ENCODE measurements at places on chromosomes 12 and 14. TPM values are rescaled to one million over a fixed set of nuclear protein-coding genes. Genes with fewer than 3 reads are reported as not detected.

The AQP2 gene
- polyA plus RNA-seq, result 666 TPM

DNA sequence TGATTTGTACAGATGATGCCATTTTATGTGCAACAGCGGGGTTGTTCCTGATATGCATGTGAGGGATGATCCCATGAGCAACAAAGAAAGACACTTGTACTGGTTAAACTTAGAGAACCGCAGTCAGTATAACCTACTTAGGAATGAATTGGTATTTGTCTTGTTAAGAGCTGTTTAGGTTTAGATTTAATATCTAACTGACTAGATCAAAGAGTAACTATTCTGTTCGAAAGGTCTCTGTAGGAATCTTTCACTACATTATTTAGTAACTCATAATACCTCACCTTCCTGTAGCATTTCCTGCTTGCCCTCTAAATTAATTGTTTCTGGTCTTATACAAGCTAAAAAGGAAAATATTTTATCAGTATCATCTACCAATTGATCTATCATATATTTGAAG, 350.4 kb downstream of the TRHDE start:
- no peak for DNase-seq

DNA sequence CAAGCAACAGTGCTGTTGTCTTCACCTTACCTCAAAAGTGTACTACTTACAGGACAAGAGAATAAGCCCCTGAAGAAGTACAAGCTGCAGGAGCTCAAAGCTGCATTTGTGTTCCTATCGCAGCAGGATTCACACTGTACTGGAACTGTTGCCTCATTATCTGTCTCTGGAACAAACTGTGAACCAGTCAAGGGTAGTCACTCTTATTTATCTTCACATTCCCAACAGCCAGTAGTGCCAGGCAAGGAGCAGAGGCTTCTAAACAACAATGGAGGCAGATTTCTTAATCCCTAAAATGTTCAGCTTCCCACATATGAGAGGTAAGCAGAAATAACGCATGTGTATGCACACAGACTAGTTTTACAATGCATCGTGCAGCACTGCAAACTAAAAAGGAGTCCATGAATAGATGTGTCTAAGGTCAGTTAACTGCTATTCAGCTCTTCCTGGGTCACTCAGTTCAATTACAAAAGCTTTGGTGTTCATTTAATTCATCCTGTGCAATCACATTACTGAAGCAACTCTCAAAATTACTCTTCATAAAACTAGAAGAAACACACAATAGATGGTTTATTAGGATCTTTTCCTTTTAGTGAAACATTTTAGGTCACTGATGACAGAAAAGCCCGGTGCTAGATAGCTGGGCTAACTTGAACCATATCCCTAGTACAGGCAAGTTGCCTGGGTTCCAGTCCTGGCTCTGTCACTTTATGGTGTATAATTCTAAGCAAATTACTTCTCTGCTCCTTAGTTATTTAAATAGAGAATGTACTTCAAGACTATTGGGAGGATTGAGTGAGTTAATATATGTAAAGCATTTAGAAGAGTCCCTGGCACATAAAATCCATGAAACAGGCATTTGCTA, 2.7 kb downstream of the APPL2 start:
- DNase-seq, result no peak

- no peak for DNase-seq
These were observed 9.4 kb downstream of the DEGS2 start for GRCh38 chr14:100149851-100150611.

GRCh38 chr14:50020799-50021198, 95.6 kb downstream of the VCPKMT start:
- DNase-seq, result no peak

- DNase-seq, result peak; percentile 66
These were observed 53.5 kb downstream of the ADGRD1 start for GRCh38 chr12:131007031-131007739.

- no peak for DNase-seq
These were observed 268.6 kb downstream of the TRHDE start for GRCh38 chr12:72540811-72541210.

- no peak for DNase-seq
These were observed 43.3 kb downstream of the AEBP2 start for GRCh38 chr12:19482551-19483109.
